ENCODE measurements at places on chromosomes 13 and 19.
A peak's percentile ranks its signal among the peaks of the same experiment; 100 is the strongest.

DNA sequence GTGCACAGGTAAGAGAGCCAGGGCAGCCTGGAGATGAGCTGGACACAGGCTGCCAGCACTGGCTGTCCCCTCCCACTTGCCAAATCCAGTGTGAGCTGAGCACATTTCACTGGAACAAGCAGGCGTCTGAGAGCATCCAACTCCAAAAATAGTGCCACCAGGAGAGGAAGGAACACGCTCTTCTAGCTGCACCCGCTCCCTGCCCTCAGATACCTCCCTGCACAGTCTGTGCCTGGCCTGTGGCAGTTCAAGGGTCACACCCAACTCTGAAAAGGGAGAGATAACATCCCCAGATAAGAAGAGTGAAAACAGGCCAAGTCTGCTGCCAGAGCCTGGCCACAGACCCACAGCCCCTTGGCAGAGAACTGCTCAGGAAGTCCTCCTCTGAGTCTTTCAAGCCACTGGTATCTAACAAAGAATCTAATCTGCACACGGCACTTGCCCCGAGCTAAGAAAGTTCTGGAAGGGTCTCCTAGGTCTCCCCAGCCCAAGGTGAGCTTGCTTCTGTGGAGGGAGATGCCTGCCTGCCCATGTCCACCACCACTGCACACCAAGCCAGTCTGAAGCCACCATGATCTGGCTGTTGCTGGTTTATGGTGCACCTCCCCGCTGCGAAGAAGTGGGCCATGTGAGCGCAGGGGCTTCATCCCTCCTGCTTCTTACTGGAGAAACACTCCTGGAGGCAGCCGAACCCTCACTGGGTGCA lies 14.7 kb downstream of the ELL start:
- DNase-seq = peak; percentile 51

DNA sequence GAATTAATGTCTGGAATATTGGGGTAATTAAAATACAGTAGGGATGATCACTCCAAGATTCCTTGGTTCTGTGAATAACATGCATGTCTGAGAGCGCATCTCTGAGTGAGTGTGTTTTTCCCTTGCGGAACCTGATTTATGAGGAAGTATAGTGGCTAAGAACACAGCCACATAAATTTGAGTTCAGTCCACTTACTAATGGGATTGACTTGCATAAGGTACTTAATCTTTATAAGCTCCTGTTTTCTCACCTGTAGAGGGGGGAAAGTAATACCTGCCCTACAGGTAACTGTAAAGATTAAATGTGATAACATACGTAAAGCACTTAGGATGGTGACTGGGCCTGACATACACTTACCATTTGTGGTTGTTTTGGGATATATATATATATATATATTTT lies 60.8 kb downstream of the KLF5 start:
- no peak for DNase-seq

GRCh38 chr19:16266586-16266942 lies 58.1 kb upstream of the KLF2 start:
- DNase-seq = no peak

- no peak for DNase-seq
Measured at GRCh38 chr13:49776871-49777270, 15.6 kb downstream of the KPNA3 start.

DNA sequence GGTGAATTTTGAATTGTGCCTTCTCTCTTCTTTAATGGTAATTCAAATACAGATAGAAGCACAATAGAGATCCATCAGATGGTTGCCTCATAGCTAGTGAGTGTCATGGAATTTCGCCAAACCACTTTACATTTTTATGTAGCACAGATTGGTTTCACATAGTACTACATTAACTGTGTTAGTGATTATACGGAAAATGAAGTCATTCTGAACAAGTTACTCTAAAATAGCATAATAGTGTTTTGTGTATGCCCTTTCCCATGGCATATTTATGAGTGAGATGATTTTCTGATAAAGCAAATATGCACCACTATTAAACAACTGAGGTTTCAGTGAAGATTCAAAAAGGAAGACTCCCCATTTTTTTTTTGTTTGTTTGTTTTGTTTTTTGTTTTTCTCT lies 1623.5 kb downstream of the PCDH9 start:
- DNase-seq = no peak

DNA sequence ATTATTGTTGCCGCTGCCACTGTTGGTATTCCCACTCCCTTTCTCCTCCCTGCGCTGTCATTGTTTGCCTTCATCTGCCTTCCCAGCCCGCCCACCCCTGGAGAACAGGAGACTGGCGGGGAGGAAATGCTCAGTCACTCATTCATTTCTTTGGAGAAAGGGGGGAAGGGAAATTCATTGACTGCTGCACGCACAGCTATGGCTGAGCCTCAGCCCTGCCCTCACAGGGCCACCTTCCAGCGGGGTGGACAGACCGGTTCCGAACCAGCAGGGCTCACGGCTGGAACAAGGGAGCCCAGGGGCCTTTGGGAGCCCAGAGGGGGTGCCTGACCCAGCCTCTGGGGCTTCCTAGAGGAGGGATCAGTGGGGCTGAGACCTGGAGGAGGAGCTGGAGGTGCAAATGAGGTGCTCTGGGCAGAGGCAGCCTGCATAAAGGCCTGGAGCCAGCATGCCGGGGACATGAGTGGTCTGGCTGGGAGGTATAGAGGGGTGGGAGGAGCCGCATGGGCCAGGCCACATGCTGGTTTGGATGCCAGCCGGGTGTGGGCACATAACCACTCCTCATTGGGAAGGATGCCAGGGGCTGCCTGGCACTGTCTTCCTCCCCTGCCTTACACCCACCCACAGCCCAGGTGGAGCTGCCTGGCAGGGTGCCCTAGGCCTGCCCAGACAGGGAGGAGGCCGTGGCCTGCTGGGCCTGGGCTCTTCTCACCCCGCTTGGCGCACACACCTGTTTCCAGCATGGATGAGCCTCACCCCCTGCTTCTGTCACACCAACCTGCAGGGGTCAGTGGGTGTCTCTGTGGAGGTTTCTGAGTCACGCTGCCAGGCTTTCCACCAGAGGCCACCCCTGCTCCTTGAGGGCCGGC lies 26.8 kb downstream of the PPP5C start:
- DNase-seq = peak; percentile 11
